ENCODE measurements at places on chromosomes 12 and 14.

DNA sequence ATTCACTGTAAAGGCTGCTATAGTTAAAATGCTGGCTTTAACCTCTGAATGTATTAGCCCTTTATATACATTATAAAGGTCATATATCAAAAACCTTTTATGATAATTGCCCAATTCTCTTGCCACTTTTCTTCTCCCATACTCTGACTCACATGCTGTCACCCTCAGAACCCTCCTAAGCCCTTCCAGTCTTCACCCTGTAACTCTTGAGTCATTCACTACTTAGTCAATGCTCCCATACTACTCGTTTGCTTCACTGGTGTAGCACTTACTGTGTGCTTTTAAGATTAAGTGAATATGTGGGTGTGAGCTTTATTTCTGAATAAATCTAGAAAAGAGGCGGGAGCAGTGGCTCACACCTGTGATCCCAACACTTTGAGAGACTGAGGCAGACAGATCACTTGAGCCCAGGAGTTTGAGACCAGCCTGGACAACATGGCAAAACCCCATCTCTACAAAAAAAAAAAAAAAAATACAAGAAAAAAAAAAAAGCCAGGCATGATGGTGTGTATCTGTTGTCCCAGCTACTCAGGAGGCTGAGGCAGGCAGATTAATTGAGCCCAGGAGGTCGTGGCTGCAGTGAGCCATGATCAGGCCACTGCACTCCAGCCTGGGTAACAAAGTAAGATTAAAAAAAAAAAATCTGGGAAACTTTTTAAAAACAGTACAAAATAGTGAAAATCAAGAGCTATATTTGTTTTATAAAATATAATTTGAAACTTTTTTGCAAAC, 37.6 kb downstream of the SPATA7 start:
- no peaks in the 10 kb centered on the region for H3K27me3 ChIP-seq
- H3K27ac ChIP-seq, result no peak overlapping the region
- H3K36me3 ChIP-seq, result no peaks in the 10 kb centered on the region
- H3K4me1 ChIP-seq, result no peaks in the 10 kb centered on the region
- DNase-seq, result peak; percentile 2

GRCh38 chr12:96132819-96133218, 61.4 kb upstream of the ELK3 start:
- no peak overlapping the region for H3K4me3 ChIP-seq
- H3K4me1 ChIP-seq, result no peaks in the 10 kb centered on the region
- DNase-seq, result no peak
- H3K36me3 ChIP-seq, result no peaks in the 10 kb centered on the region
- no peak overlapping the region for H3K27ac ChIP-seq
- H3K27me3 ChIP-seq, result peaks cover 2% of the 10 kb centered on the region

DNA sequence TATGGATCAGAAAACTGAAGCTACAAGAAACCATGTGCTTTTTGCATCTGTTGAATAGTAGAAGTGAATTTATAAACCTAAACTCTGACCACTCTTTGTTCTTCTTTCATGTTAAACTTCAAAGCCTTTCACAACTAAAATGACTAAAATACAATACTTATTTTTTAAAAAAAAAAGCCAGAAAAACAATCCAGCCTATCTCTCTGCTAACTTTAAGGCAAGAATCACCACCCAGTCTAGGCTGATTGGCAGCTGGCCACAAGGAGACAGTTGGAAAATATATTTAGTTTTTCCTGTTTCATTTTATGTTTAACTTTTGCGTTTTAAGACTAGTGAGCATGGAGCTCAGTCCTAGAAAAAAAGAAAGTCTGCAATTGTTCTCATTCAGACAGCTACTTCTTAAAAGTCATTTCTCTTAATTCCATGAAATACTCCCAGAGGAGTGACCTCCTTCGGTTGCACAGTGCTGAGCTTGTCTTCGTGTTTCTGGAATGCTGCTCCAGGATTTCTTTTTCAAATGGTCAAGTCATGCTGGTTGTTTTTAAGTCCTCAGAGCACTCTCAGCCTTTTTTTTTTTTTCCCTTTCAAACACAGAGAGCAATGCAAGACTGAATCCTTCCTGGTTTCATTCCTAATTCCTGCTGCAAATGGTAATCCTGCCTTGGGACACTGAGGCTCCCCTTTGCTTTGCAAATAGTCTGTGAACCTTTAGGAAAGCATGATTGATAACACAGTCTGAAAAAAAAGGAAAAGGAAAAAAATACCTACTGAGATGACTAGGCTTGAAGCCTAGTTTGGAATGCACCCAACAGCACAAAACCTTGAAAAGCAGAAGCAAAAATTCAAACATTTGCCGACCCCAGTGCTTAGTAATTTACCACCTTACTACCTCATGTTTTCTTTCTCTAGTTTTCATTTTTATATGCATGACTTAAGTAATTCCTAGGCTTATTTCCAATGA, 233.3 kb upstream of the DAAM1 start:
- H3K27me3 ChIP-seq, result no peaks in the 10 kb centered on the region
- H3K36me3 ChIP-seq, result no peaks in the 10 kb centered on the region
- no peaks in the 10 kb centered on the region for H3K4me1 ChIP-seq
- no peak overlapping the region for H3K4me3 ChIP-seq

- no peaks in the 10 kb centered on the region for H3K27me3 ChIP-seq
- H3K4me1 ChIP-seq, result no peaks in the 10 kb centered on the region
- no peaks in the 10 kb centered on the region for H3K36me3 ChIP-seq
- H3K4me3 ChIP-seq, result no peak overlapping the region
- no peak overlapping the region for H3K27ac ChIP-seq
These were observed 11.3 kb downstream of the ALDH1L2 start for GRCh38 chr12:105072888-105073488.

GRCh38 chr14:106396999-106397398, 870.6 kb downstream of the TMEM121 start:
- no peaks in the 10 kb centered on the region for H3K4me1 ChIP-seq
- H3K27ac ChIP-seq, result no peak overlapping the region
- H3K36me3 ChIP-seq, result no peaks in the 10 kb centered on the region
- no peaks in the 10 kb centered on the region for H3K27me3 ChIP-seq
- DNase-seq, result no peak

DNA sequence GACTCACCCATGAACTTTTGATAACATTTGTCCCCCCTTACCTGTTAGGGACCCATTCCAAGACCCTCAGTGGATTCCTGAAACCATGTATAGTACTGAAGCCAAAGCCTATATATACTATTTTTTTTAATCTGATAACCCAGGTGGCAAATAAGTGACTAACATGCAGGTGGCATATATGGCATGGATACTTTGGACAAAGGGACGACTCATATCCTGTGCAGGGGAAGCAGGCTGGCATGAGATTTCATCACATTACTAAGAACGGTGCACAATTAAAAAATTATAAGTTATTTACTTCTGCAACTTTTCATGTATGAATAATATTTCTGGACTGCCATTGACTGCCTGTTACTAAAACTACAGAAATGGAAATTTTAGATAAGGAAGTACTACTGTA, 880.1 kb upstream of the FBXO33 start:
- H3K4me1 ChIP-seq, result no peaks in the 10 kb centered on the region
- no peaks in the 10 kb centered on the region for H3K27me3 ChIP-seq
- H3K36me3 ChIP-seq, result no peaks in the 10 kb centered on the region
- no peak overlapping the region for H3K27ac ChIP-seq

GRCh38 chr12:122981587-122982476, 1.4 kb downstream of the ARL6IP4 start:
- H3K27ac ChIP-seq, result peak overlapping the region; percentile 92
- no peak for DNase-seq
- H3K4me1 ChIP-seq, result peaks cover 42% of the 10 kb centered on the region
- H3K36me3 ChIP-seq, result no peaks in the 10 kb centered on the region
- H3K4me3 ChIP-seq, result peak overlapping the region; percentile 78

- H3K4me1 ChIP-seq, result peaks cover 92% of the 10 kb centered on the region
- H3K27ac ChIP-seq, result peak overlapping the region; percentile 90
- no peak for DNase-seq
- no peaks in the 10 kb centered on the region for H3K27me3 ChIP-seq
These were observed 31.0 kb downstream of the CCDC85C start for GRCh38 chr14:99573000-99573330.

DNA sequence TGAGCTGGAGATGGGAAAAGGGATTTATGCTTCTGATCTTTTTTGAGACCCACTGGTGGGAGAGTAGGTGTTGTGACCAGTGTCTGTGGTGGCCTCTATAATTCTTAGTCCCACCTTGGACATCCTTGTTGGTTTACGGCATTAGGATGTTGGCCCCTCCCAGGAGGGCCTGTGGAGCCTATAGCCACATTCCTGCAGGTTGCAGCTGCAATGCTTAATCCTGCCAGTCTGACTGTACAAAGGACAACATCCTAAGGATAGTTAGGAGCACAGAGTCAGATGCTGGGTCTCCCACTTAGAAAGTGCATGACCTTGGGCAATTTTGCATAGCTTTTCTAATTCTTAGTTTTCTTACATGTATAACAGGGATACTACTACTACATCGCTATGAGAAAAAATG, 150.9 kb upstream of the SLC38A2 start:
- H3K4me1 ChIP-seq, result peaks cover 7% of the 10 kb centered on the region
- peak overlapping the region; percentile 60 for H3K27ac ChIP-seq
- H3K36me3 ChIP-seq, result no peaks in the 10 kb centered on the region

- H3K27ac ChIP-seq, result no peak overlapping the region
- H3K27me3 ChIP-seq, result no peaks in the 10 kb centered on the region
- H3K4me3 ChIP-seq, result no peak overlapping the region
- DNase-seq, result no peak
- no peaks in the 10 kb centered on the region for H3K4me1 ChIP-seq
These were observed 11.5 kb downstream of the C1S start for GRCh38 chr12:7072035-7072434.

DNA sequence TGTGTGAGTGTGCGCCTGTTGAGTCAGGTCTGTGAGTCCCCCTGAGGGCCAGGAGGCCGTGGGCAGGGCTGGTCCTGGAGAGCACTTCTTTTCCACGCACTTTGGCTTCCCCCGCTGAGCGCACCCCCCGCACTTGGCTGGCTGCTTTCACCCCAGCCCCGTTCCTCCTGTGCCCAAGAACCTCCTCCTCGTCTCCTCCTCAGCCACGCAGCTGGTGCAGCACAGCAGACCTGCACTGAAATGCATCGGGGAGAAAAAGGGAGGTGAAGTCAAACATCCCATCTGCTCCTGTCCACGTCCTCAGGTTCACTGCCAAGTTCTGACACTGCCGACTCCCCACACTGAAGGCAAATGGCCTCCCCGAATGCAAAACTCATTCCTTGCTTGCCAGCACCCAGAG, 362.7 kb upstream of the SFSWAP start:
- H3K27ac ChIP-seq, result no peak overlapping the region
- H3K4me1 ChIP-seq, result no peaks in the 10 kb centered on the region
- H3K36me3 ChIP-seq, result no peaks in the 10 kb centered on the region
- no peak overlapping the region for H3K4me3 ChIP-seq
- no peak for DNase-seq

DNA sequence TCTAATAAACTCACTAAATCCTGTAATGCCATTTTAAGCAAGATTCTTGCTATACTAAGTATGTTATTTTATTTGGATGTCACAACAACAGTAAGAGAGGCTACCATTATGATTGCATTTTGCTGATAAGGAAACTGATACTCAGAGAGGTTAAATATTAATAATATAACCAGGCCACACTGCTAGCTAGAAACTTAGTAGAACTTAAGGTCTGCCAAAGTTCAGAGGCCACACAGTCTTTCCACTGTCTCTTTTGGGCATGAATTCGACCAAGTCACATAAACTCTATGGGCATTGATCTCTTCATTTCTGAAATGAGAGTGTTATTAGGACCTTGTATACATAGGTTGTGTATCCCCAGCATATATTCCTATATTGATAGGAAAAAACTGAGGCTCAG, 147.9 kb downstream of the SYNE2 start:
- no peak for DNase-seq
- no peaks in the 10 kb centered on the region for H3K4me1 ChIP-seq
- H3K27me3 ChIP-seq, result no peaks in the 10 kb centered on the region
- no peak overlapping the region for H3K27ac ChIP-seq
- H3K4me3 ChIP-seq, result no peak overlapping the region

DNA sequence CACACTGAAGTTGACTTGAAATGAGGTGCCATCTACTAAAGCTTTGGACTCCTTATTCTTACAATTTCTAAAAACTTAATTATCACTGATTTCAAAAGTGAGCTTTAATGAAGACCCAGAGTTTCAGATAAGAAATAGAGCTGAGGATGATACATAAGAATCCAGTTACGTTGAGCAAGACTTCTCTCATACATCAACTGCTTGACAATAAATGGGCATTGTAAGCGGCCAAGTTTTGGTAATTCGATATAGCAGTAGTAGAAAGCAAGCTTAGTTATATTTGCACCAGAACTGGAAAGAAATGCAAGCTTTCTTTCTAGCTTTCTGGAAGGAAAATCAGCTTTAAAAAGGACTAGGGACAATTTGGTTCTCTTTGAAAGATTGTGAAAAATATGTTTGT, 1359.6 kb downstream of the FSCB start:
- no peak overlapping the region for H3K27ac ChIP-seq
- no peak overlapping the region for H3K4me3 ChIP-seq
- no peaks in the 10 kb centered on the region for H3K36me3 ChIP-seq
- no peak for DNase-seq
- no peaks in the 10 kb centered on the region for H3K4me1 ChIP-seq

- no peak for DNase-seq
- H3K36me3 ChIP-seq, result no peaks in the 10 kb centered on the region
- H3K4me3 ChIP-seq, result no peak overlapping the region
- no peak overlapping the region for H3K27ac ChIP-seq
These were observed 104.5 kb downstream of the NT5DC3 start for GRCh38 chr12:103736572-103736971.

DNA sequence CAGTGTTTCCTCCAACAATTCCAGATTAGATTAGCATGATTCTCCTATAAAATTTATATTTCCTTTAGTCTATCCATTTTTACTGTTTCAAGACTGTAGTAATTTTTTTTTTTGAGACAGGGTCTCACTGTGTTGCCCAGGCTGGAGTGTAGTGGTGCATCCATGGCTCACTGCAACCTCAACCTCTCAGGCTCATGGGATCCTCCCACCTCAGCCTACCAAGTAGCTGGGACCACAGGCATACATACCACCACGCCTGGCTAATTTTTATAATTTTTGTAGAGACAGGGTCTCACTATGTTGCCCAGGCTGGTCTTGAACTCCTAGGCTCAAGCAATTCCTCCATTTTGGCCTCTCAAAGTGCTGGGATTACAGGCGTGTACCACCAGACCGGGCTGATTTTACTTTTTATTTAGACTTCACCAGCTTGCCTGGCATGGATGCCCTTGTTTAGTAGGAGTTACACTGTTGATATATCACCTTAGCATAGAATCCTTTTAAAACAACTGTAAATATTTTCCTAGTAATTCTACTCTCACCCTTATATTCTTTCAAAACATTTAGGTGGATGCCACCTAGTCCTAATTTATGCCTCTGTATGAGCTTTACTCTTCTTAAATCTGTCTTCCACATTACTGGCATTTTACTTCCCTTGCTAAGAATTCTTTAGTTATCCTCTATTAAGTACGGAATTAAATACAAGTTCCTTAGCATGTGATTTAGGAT, 55.8 kb upstream of the LIMA1 start:
- H3K4me1 ChIP-seq, result no peaks in the 10 kb centered on the region
- H3K4me3 ChIP-seq, result no peak overlapping the region
- no peak overlapping the region for H3K27ac ChIP-seq
- no peaks in the 10 kb centered on the region for H3K27me3 ChIP-seq
